ENCODE measurements at places on chromosomes 3 and 15. TPM values are rescaled to one million over a fixed set of nuclear protein-coding genes. Genes with fewer than 3 reads are reported as not detected.

Gene HIGD2B
- total RNA-seq: not detected

Gene CCR8
- not detected for total RNA-seq

Gene STRIT1
- not detected for total RNA-seq

Gene PCLAF
- total RNA-seq: 7.5 TPM

Gene PLA2G4D
- 0.03 TPM for total RNA-seq

Gene BSN
- total RNA-seq: 2.1 TPM

Gene ST8SIA2
- 5.9 TPM for total RNA-seq

Gene UPK1B
- 1.0 TPM for total RNA-seq
